Dermis lymphatic vessel endothelial cell (primary cell): ENCODE measurements at places on chromosomes 12 and 14. TPM values are rescaled to one million over a fixed set of nuclear protein-coding genes. Genes with fewer than 3 reads are reported as not detected.

The OR4E2 gene
- not detected in 2 replicates for total RNA-seq

The GALC gene
- total RNA-seq: 15.9 and 18.1 TPM in 2 replicates

The PLA2G1B gene
- total RNA-seq: not detected in 2 replicates

The TEX52 gene
- under 0.01 TPM in 1 of 2 replicates, not detected in the other for total RNA-seq

The ALX1 gene
- 0.11 TPM in 1 of 2 replicates, not detected in the other for total RNA-seq

The VCPKMT gene
- 2.2 and 3.7 TPM in 2 replicates for total RNA-seq

The TAS2R30 gene
- 1.6 and 2.7 TPM in 2 replicates for total RNA-seq

The C2CD5 gene
- total RNA-seq: 13.7 and 16.5 TPM in 2 replicates

The RNU4-1 gene
- under 0.01 TPM in 2 replicates for total RNA-seq

The PLEKHH1 gene
- total RNA-seq: 0.11 and 0.17 TPM in 2 replicates

The SERPINA12 gene
- total RNA-seq: not detected in 2 replicates

The CDH24 gene
- total RNA-seq: 0.54 and 0.69 TPM in 2 replicates

The GLS2 gene
- 0.11 and 0.17 TPM in 2 replicates for total RNA-seq

The CLEC2A gene
- total RNA-seq: not detected in 2 replicates

The KRT78 gene
- not detected in 2 replicates for total RNA-seq

The C12orf54 gene
- total RNA-seq: not detected in 2 replicates

The SLC5A8 gene
- total RNA-seq: 0.09 TPM in 1 of 2 replicates, not detected in the other

The C12orf57 gene
- total RNA-seq: 163 and 168 TPM in 2 replicates

The MDGA2 gene
- not detected in 2 replicates for total RNA-seq

The BCL11B gene
- under 0.01 TPM in 2 replicates for total RNA-seq

The NR2C1 gene
- total RNA-seq: 15.2 and 18.6 TPM in 2 replicates

The SDR9C7 gene
- total RNA-seq: not detected in 2 replicates

The SMIM41 gene
- total RNA-seq: 0.09 TPM in 1 of 2 replicates, not detected in the other
